Left colon (tissue), 2 donors: ENCODE measurements at places on chromosomes 4 and X.

DNA sequence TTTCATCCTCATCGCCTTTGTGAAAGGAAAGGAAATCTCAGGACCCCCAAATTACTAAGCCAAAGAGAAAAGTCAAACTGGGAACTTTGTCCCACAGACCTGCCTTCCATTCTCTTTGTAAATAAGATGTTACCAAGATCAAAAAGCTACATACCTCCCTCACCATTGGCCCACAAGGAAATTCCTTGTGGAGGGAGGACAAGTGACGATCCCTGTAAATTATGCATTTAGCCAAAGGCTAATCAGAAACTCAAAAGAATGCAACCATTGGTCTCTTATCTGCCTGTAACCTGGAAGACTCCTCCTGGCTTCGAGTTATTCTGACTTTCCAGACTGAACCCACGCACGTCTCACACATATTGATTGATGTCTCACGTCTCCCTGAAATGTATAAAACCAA is 70.3 kb downstream of the SHOX start:
- DNase-seq: no peak

- peak; percentile 54 for DNase-seq
These were observed 11.6 kb downstream of the PDZD4 start for GRCh38 chrX:153818571-153819383.

DNA sequence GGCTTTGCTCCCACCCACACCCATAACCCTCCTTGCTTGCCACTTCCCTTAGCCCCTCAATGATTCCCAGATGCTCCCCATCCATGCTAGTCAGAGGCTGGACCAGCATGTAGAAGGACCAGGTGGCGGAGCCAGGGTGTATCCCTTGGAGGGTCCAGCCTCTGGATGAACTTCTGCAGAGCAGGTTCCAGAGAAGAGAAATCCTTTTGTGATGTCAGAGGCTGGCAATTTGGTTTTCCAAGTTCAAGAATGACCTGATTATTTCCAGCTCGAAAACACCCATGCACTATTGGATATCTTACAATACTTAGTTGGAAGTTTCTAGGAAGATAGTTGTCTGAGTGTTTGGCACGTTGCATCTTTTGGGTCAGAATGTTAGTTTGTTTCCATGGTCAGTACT is 168.3 kb upstream of the RPS6KA3 start:
- no peak for DNase-seq

DNA sequence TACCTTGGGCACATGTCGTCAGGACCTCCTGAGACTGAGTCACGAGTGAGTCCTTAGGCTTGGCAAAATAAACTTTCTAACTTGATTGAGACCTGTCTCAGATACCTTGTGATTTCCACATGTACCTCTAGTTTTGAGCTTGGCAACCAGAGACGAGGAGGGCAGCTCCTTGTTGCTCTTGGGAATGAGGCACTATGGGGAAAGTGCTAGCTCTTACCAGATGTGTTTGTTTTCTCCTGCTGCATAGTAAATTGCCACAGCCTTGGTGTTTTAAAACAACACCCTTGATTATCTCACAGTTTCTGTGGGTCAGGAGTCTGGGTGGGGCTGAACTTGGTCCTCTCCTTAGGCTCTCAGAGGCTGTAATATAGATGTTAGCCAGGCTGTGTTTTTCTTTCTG is 59.1 kb upstream of the MAML3 start:
- peak; percentile 41 for DNase-seq

- DNase-seq: no peak
These were observed 2.9 kb upstream of the MND1 start for GRCh38 chr4:153341575-153342090.
